Fibroblast of skin of abdomen (primary cell): ENCODE measurements at places on chromosomes 1 and 21.

- DNase-seq, result no peak
Observed at GRCh38 chr1:156689953-156690674, 12.9 kb upstream of the NES start.

- no peak for DNase-seq
Observed at GRCh38 chr1:212684076-212684475, 15.6 kb downstream of the BATF3 start.

- no peak for DNase-seq
Observed at GRCh38 chr1:182235952-182236650, 155.5 kb downstream of the GLUL start.

GRCh38 chr1:233182587-233182986 is 112.9 kb downstream of the PCNX2 start:
- no peak for DNase-seq

DNA sequence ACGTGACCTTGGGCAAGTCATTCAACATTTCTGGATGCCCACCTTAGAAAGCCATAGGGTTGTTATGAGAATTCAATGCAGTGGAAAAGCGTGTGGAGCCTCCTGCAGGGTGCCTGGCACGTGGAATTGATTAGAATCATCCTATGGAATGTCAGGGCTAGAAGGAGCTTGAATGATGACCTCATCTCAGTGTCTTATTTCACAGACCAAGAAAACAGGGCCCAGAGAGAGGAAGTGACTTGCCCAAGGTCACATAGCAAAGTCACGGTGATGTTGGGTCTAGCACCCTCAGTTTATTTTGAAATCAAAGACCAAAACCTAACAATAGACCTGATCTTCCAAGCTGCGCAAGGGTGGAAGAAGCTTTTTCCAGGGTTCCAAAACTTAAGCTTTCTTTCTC is 6.0 kb downstream of the TRABD2B start:
- DNase-seq, result peak; percentile 82

DNA sequence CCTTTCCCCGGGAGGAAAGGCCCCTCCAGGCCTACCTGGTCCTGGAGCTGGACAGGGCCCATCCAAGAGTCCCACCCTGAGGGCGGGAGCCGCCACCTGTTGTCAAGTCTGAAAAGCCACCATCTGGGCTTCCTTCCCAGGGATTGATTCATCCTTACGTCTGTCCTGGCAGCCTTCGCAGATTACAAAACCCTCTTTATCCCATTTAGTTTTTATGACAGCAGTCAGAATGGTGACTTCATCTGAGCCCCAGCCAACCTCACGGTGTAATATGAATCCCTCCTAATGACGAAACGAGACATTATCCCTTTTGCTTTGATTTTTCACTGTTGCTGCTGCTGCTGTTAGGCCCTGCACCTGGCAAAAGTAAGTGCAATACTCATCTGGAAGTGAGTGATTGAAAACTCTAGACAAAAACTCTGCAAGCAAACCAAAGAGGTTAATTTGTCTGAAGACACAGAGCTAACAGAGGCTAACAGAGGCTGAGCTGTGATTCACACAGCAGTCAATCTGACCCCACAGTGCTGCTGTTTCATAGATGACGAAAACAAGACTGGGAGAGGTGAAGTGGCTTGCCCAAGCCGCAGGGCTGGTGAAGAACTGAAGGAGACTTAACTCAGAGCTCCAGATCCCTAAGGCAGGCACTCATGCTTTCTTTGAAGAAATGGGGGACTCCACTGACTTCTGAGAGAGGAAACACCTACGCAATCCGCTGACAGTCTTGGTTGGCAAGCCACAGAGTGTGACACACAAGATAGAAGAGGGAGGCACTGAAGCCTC is 30.0 kb upstream of the S100A7 start:
- DNase-seq, result peak; percentile 89

GRCh38 chr1:155000411-155000725 is 2.2 kb upstream of the ZBTB7B start:
- DNase-seq, result no peak

DNA sequence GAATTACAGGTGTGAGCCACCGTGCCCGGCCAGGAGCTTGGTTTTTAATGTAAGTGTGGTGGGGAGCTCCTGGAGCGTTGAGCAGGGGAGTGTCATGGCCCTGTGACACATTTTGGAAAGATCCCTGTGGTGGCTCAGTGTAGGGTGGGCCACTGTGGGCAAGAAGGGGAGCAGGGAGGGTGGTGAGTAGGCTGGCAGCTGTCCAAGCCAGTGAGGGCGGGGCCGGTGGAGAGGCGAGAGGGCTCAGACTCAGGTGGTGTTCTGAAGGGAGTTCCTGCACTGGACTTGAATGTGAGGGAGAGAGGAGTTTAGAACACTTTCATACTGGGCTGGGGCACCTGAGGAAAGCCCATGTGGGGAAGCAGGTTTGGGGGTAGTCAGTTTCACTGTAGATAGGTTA is 3.1 kb upstream of the EVA1B start:
- no peak for DNase-seq

- DNase-seq, result no peak
Observed at GRCh38 chr1:7462617-7463016, 308.5 kb upstream of the VAMP3 start.

DNA sequence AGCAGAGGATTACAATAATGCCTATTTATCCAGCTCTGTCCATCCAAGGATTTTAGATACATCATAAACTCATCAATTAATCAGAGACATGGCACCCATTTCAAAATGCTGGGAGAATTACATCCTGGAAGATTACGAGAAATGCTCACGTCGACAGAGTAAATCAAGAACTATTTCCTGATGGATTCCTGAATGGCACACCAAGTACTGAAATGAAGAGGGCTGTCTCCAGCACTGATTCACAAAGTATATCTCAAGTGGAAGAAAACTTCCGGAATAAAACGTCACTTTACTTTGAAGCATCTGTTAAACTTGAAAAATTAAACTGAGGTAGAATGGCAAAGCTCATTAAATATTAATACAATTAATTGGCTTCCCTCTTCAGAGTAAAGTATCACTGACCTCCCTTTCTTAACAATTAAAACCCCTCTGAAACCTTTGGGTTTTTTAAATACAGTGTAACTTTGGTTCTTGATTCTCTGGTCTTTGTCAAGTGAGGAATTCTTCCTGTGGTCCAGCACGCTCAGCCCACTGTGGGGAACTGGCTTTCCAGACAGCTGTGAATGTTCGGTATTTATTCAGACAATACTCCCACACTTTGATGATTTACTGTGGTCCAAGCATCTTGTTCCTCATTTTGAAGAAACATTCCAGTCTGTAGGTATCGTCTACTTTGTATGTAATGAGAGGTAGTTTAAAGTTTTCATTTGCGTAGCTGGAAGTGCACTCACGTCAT is 288.0 kb downstream of the NFIA start:
- DNase-seq, result no peak

DNA sequence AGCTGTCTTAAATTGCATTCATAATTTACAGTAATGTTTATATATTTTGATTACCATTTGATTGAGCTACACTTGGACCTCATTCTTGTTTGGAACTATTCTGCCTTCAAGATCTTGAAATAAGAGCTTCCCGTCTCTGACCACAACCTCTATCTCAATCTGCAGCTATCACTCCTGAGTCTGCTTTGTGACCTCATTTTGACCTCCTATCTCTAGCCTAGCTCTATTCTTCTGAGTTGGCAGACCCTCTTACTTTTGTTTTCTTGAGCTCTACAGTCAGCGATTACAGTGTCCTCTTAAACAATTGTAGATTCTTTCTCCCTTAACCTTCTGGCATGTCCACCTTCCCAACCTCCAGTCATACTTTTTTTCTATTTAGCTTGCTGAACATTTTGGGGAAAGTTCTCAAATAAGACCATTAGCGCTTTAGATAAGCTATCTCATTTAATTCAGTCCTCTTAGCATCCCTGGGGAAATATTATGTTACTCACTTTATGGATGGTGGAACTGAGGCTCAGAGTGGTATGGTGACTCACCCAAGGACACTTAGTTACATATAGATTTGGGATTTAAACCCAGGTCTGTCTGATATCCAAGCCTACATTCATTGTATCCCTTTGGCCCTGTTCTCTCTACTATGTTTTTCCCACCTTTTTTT is 19.1 kb downstream of the RPAP2 start:
- DNase-seq, result no peak

DNA sequence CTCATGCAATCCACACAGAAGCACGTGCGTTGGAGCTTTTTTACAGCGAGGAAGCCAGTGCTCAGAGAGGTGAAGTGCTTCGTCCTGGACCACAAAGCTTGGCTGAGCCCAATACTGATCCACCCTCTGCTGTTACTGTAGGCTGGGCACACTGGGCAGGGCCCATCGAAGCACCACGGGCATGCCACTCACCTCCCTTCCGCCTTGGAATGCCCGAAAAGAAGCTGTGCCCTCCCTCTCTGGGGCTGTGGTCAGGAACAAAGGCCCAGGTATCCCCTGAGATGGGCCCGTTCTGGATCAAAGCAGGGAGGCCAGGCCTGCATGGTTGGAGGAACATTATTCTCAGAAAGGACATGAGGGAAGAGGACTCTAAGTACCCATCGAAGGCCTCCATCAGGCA is 206.7 kb upstream of the C1orf174 start:
- no peak for DNase-seq

- peak; percentile 93 for DNase-seq
Observed at GRCh38 chr1:244173769-244174168, 122.7 kb downstream of the ZBTB18 start.

DNA sequence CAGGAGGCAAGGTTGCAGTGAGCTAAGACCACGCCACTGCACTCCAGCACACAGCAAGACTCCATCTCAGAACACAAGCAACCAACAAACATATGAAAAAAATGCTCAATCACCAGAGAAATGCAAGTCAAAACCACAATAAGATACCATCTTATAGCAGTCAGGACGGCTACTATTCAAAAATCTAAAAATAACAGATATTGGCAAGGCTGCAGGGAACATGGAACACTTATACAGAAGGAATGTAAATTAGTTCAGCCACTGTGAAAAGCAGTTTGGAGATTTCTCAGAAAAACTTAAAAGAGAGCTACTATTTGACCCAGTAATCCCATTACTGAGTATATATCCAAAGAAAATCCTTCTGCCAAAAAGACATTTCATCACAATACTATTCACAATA is 27.6 kb upstream of the POGK start:
- peak; percentile 6 for DNase-seq

DNA sequence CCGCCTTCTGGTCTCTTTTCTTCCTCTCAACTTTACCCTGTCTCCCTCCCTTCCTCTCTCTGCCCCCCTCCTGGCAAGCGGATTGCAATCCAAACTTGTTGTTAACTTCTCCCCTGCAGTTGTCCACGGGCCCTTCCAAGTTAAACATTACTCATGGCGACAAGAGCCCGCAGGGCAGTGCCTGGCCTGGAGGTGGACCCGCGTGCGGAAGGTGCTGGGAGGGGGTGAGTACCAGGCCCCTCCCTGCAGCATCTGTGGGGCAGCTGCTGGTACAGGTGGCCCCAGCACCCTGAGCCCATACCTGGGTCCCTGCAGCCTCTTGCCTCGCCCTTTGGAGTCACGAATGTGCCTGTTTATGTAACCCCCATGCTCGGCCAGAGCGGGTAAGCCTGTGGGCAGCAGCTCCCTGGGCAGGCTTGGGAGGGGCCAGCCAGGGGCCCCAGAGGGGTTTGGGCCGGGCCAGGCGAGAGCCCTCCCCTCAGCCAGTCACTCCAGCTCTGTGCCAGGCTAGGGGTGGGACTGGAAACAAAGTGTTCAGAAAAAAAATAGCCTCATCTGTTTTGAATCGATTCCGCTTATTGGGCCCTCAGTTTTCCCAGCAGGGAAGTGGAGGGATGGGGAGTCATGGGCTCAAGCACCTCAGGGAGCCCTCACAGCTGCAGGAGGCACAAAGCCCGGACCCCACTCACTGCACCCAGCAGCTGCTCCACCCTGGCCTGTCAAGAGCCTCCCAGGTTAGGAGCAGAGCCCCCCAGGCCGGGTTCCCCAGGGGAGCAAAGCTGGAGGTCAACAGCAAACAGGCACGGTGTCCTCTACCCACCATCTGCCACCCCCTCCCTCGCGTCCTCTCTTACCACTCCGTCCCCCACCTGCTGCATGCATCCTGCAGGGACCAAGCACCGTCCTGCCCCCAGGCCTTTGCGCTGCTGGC is 14.0 kb upstream of the FAAP20 start:
- DNase-seq, result peak; percentile 68

- no peak for DNase-seq
Observed at GRCh38 chr1:53766194-53766742, 27.3 kb upstream of the GLIS1 start.

DNA sequence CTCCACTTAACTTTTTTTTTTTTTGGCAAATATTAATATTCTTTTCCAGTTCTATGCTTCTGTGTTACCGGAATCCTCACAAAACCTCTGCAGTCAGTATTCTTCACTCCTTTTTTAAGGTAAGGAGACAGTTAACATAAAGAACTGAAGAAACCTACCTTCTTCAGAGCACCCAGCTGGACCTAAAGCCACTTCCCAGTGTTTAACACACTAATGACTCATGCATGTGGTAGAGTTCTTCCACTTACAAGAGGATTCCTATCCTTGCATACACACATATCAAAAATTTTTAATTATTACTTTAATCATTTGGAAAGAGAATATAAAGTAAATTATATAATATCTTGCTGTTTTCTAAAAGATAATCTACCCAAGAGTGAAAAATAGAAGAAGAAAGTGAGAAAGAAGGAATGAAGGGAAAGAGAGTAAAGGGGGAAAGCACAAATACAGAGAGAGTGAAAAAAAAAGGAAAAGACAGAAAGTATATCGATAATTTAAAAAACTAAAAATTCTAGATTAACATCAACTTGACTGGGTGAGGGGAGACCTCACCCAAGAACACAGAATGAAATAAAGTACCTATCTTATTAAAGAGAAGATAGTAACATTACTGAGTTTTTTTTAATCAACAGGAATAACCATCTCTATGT is 54.9 kb downstream of the ENAH start:
- peak; percentile 47 for DNase-seq

DNA sequence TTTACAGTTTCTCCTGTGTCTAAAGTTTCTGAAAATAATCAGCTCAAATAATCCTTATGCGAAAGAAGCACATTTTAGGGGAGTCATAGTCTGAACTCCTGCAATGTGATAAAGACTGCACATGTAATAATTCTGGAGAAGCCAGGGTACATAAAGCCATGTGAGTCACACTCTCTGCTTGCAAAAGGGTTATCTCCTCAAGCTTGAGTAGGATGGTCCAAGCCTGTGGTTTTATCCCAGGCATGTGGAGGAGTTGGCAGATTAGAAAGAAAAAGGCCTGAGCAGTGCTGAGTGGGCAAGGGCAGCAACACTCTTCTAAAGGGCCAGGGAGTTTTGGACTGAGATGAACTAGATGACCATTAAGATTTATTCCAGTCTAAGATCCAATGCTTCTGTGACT is 220.4 kb downstream of the RHOU start:
- DNase-seq, result peak; percentile 45
